ENCODE measurements at places on chromosomes 5 and 9.

- no peak for DNase-seq
Measured at GRCh38 chr5:1544294-1544961, 20.7 kb upstream of the LPCAT1 start.

- DNase-seq: no peak
Measured at GRCh38 chr5:5344051-5344571, 78.4 kb upstream of the ICE1 start.

- no peak for DNase-seq
Measured at GRCh38 chr5:122680623-122681350, 94.1 kb upstream of the SNX2 start.

DNA sequence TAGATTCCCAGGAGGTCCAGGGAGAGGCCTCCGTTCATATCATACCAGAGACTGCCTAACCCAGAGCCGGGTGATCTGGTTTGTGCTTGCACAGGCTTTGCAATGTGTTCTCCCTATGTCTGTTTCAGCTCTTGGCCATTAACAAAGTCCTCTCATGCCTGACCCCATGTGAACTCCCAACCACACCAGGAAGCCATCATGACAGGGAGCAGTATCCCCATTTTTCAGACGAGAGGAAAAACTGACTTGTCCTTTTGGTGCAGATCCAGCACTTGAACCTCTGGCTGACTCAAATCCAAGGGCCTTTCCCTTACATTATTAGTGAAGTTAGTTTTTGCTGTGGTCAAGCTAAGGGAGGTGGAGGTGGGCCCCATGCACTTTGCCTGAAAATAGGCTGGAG, 58.4 kb downstream of the TEX10 start:
- DNase-seq: no peak

GRCh38 chr9:21281275-21281674, 23.8 kb downstream of the IFNA5 start:
- no peak for DNase-seq

- DNase-seq: no peak
Measured at GRCh38 chr9:96599298-96599697, 20.3 kb downstream of the CDC14B start.

DNA sequence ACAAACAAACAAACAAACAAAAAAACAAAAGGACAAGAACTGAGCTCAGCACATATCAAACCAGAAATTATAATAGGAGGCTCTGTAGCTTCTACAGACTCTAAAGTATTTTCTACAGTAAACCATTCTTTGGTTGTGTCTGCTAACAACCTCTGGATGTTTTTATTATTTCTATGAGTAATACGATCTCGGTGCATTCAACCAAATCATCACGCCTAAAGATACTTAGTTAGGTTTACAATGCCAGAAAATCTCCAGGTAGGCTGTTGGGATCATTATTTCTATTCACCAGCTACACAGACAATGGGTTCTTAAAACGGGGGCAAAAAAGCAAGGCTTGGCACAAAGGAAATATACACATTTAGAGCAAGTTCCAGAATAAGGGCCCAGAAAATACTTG, 41.6 kb upstream of the ALDOB start:
- DNase-seq: no peak

GRCh38 chr5:177325868-177326381, 14.2 kb upstream of the MXD3 start:
- no peak for DNase-seq

DNA sequence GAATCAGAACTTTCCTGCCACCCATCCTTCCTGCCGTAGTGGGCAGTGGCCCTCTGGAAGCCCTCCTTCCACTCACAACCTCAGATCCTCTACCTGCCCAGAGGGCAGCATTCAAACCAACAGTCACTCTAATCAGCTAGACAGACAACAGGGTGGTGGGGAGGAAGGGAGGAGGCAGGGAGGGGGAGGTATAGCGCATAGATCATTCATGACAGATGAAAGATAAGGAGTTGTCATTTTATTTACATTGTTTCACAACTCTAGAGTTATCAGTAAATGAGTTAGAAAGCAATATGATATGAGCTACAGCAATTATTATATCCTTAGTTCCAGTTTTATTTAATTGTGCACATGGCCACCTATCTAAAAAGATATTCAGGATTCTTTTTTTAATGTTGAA, 852 bp downstream of the IL9 start:
- DNase-seq: no peak

DNA sequence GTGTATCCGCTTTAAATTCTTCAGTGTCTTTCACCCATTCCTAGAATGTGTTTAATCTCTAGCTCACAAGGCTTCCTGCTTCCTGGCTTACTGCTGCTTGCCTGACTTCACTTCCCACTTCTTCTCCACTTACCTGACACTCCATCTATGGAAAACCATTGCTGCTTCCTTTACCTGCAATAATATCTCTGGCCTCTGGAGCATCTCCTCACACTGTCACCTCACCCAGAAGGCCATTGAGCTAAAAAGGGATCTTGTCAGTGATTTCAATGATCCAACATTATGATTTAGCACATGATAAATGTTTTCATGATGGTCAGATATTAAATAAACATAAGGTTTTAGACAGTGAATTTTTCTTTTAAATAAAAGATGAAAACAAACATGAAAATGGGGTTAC, 281.1 kb downstream of the MRPS30 start:
- no peak for DNase-seq

DNA sequence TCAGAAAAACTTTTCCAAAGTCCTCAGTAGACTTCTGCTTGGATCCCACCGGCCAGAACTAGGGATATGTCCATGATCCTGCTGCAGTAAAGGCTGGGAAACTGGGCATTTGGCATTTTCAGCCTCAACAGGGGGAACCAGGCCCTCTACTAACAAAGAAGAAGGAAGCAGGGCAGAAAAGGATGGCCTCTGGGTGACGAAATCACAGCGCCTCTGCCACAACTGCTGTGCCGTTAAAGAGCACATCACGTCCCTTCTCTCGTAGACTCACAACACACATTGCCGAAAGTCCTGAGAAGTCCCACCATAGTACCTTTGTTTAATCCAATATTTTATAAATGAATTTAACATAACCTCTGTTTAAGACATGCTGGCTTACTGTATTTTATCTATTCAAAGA, 10.4 kb upstream of the AFAP1L1 start:
- no peak for DNase-seq

DNA sequence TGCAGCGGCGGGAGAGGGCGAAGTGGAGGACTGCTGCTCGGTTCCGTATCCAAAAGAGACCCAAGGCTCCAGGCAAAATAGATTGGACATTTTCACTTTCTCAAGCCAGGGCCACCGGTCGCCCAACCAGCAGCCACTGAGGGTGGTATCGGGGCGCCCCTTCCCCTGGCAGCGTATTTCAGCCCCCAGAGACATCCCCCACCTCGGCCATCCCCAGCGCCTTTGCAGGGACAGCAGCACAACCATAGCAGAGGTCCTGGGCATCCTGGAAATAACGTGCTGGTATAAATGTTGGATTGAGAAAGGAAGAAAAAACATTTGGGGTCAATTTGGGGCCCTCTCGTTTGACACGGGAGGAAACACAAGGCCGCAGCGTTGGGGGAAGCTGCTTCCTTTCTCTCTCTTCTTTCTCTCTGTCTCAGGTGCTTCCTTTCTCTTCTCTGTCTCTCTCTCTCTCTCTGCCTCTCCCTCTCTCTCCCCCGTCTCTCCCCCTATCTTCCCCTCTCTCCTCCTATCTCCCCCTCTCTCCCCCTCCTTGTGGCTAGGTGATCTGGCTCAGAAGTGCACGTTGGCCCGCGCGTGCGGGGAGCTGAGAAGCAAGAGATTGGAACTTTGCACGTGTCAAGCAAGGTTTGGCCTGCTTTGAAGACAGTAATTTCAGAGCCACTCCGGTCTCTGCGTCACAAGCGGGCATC, 624 bp upstream of the RETREG1 start:
- no peak for DNase-seq

DNA sequence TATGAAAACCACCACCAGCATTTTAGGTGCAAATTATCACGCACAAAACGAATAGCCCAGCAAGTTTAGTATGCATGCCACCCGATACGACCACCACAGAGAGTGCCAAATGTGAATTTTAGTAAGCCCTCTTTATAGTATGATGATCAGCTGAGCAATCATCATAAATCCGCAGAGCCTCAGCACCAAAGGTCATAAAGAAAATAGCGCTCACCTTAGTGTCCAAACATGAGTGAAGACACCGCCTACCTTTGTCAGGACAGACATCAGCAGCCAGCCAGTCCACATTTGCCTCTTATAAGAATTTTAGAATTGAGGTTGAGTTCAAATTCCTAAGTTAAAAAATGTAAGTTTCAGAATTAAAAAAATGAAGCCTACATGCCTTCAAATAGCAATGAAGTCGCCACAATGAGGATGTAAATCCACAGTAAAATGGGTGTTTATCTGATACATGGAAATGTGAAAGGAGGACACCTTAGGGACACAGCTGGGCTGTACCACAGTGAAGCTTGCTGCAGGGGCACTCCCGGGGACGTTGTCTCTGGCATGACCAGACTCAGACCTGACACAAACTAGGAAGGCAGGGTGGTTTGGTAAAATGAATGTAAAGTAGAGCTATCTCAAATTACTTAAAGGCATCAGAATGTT, 149.0 kb downstream of the AUH start:
- DNase-seq: no peak

DNA sequence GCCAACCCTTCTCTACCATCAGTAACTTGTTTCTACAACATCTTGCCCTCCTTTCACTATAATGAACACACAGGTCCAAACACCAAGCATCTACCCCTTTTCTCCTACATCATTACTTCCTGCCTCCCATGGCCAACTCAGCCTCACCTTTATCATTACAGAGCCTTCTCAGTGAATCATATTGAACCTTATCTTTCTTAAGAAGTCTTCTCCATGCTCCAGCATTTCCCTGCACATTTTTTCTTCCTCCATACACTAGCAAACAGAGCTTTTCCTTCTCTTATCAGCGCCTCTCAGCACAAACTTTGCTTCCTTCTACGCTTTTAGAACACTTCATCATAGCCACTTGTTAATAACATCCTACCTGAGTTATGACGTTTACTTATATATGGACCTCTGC, 148.2 kb downstream of the ARL15 start:
- DNase-seq: no peak

DNA sequence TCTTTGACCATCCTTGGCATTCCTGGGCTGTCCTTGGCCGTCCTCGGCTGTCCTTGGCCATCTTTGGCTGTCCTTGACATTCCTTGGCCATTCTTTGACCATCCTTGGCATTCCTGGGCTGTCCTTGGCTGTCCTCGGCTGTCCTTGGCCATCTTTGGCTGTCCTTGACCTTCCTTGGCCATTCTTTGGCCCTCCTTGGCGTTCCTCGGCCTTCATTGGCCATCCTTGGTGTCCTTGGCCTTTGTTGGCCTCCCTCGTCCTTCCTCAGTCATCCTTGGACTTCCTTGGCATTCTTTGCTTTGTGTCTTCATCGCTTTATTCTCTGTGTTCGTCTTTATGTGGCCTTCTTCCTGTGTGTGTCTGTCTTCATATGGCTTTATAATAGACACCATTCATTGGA, 20.7 kb downstream of the NDUFS6 start:
- no peak for DNase-seq

GRCh38 chr9:107866711-107867311, 377.2 kb upstream of the KLF4 start:
- DNase-seq: no peak

Data from fibroblast of the conjunctiva (primary cell).